ENCODE measurements at places on chromosomes 5 and 9.

DNA sequence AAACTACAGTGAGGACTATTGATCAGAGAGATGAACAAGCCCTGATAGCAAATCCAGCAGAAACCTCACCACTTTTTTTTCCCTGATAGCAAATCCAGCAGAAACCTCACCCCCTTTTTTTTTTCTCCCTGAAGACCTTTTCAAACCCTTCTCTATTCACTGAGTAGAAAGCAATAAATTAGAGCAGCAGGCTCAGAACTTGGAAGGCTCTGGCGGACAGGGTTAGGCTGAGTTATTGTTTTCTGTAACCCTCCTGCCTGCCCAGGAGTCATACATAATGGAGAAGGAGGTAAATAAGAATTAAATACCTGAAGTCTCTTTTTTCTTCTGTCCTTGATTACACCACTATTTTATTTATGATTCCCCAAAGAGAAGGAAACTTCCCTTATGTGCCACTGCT, 136.3 kb upstream of the SNX2 start:
- no peak for DNase-seq

- DNase-seq = no peak
Measured at GRCh38 chr5:148384380-148384737, 601 bp downstream of the FBXO38 start.

DNA sequence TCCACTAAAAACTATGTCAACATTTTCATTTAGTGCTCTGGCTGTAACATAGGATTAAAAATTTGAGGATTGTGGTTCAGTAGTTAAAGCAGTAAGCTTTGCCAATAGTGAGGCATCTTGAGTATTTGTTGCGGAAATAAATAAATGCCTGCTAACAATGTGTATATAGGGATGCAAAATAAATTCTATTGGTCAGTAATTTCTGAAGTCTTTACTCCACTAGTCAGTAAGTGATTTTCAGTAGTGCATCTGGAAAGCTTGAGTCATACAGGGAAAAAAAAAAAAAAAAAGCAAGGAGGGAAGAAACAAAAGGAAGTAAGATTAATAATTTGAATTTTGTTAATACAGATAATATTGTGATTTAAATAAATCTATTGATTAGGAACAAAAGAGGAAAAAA, 21.0 kb downstream of the NIPBL start:
- DNase-seq = no peak

DNA sequence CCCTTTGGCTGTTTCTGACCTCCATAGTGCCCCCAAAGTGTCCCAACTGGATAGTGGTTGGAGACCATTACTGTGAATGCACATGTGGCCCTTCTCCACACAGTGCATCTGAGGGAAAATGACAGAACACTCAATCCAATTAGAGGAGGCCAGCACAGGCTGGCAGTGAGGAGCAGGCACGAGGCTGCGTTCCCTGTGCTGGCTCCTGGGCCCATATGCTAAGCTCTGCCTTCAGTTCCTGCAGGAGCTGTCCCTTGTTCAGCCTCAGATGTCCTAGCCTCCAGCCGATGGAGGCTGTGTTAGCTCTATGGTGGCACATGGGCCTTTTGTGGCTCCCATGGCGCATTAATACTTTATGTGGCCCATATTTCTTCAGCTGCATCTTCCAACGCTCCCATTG, 35.8 kb downstream of the ALG2 start:
- no peak for DNase-seq

- DNase-seq = no peak
Measured at GRCh38 chr9:130354806-130355205, 89.2 kb downstream of the HMCN2 start.

GRCh38 chr5:174167080-174167910, 121.8 kb downstream of the NSG2 start:
- DNase-seq = no peak

- peak; percentile 34 for DNase-seq
Measured at GRCh38 chr5:79109527-79110492, 1.8 kb upstream of the BHMT start.

DNA sequence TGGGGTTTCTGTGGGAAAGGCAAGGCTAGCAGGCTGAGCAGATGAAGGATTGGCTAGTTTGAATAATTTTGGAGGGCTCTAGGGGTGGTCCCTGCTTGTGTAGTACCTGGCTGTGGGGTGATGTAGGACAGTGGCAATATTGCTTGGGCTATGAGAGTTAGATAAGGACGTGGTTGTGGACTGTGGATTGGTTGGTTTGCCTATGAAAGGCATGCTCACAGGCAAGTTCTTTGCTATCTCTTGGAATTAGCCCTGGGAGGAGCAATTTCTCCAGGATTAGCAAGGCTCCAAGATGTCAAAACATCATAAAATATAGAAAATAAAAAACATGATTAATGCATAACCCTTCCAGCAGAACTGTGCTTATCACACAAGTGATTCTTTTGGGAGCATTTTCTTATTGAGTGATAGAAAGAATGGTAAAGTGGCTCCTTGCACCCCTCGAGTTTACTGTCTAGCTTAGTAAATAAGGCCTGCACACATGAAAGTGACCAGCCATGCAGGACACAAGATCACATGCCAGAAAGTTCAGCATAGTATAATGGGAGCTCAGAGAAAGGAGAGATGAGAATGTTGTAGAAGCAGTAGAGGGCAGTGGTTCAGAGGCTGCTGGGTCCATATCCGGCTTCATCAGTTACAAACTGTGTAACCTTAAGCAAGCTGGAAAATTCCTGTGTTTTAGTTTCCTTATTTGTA, 13.8 kb downstream of the AOPEP start:
- DNase-seq = no peak

DNA sequence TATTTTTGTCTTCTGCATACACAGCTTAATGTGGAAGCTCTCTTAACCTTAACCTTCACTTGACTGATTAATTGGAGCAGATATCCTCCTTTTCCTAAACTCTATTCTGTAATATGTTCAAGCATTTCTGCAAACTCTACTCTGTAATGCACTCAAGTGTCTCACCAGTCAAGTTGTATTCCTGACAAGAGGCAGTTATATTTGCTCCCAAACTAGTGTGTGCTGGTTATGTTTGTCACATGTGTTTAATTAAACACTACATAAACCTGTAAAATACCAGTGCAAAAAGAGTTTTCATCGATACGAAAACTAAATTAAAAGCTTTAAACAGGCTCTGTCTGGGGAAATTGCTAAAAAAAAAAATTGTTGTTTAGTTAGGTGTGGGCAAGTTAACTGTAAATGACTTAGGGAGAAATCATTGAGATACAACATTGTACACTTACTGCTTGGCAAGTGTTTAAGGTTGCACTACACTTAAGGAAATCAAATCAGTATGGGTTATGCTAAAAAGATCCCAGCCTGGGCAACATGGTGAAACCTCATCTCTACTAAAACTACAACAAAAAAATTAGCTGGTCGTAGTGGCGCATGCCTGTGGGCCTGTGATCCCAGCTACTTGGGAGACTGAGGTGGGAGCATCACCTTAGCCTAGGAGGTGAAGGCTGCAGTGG, 6.7 kb downstream of the FAF2 start:
- no peak for DNase-seq

- no peak for DNase-seq
Measured at GRCh38 chr5:73722231-73722630, 96.2 kb downstream of the ARHGEF28 start.

GRCh38 chr5:167122267-167122666, 1169.2 kb upstream of the WWC1 start:
- DNase-seq = no peak

GRCh38 chr9:76619197-76619596, 145.0 kb upstream of the PCA3 start:
- peak; percentile 32 for DNase-seq

GRCh38 chr9:137168904-137169856, 671 bp downstream of the LRRC26 start:
- no peak for DNase-seq

DNA sequence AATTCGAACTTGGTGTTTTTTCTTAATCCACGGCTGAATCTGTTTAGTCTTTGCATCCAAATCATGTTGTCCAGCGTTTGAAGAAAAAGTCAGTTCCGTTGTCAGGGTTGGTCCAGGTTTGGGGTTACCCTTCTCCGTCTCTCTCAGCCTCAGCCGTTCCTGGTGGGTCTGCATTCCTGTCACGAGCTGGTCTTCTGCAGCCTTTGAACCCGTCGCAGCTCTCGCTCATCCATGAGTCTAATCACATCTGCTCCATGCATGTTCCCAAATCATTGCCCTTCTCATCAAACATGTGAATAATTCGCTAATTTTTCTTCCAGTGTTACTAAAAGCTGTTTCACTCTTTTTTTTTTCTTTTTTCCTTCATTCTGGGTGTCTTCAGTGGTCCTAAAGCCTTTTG, 39.0 kb upstream of the EXOC3 start:
- no peak for DNase-seq

DNA sequence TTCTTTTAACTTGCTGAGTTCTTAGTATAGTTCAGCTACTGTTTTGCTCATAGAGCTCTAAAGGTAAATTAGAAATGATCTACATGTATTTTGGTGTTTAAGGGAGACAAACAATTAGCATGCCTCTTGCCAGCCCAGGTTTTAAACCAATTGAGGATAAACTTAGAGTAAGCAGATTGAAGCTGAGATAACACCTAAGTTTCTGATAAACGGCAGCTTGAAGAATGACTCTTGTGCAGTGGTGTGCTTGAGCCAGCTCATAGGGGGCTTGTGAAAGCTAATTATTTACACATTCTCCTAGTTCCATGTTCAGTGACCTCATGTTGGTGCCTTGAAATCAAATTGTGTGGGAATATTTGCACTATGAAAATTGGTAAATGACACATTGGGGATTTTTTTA, 193.0 kb downstream of the PRR16 start:
- no peak for DNase-seq

- DNase-seq = no peak
Measured at GRCh38 chr5:24712947-24713346, 68.2 kb upstream of the CDH10 start.

GRCh38 chr5:72245546-72245945, 74.5 kb downstream of the MRPS27 start:
- no peak for DNase-seq

DNA sequence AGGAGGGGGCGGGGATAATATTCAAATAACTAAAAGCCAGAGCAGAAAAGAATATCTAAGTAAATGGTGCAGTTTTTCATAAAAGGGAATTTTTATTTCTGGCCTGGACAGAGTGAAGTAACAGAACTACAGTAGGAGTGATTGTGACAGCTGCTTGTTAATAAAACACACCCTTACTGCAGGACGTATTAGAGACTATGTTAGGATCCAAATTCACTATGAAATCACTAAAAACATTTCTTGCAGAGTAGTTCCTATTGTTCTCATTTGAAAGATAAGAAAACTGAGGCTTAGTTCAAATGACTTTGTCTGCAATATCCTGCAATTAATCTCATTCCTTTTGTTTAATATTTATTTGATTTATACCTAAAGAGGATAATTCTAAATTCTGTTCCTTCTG, 39.5 kb downstream of the FAM174A start:
- DNase-seq = no peak

Data from CD14-positive monocyte (primary cell).